ENCODE measurements at places on chromosomes 7 and 10. TPM values are rescaled to one million over a fixed set of nuclear protein-coding genes. Genes with fewer than 3 reads are reported as not detected.

DNA sequence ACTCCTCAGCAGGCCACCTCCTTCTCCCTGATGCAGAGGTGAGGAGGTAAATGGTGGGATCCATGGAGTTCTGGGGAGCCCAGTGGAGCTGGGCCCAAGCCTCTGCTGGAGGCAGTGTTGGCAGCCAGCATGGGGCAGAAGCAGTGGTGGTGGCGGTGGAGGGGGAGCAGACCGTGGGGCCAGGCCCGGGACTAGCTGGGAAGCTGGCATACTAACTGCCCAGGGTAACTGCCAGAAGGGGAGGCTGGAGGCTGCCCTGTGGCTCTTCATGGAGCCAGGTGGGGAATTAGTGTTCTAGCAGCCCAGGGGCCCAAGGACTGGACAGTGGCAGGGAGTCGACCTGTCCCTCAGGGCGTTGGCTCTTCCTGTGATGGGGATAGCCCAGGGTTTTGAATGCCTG is 16.1 kb upstream of the SMARCD3 start:
- DNase-seq, result no peak

GRCh38 chr10:79060641-79061255 is 8.0 kb upstream of the ZMIZ1 start:
- no peak for DNase-seq

GRCh38 chr7:7897949-7898515 is 70.6 kb upstream of the GLCCI1 start:
- DNase-seq, result no peak

GRCh38 chr7:42699380-42700178 is 212.3 kb downstream of the C7orf25 start:
- peak; percentile 39 for DNase-seq

YWHAG gene
- total RNA-seq, result 68.9 TPM

GRCh38 chr10:128867819-128868218 is 599.2 kb upstream of the MGMT start:
- peak; percentile 74 for DNase-seq

DNA sequence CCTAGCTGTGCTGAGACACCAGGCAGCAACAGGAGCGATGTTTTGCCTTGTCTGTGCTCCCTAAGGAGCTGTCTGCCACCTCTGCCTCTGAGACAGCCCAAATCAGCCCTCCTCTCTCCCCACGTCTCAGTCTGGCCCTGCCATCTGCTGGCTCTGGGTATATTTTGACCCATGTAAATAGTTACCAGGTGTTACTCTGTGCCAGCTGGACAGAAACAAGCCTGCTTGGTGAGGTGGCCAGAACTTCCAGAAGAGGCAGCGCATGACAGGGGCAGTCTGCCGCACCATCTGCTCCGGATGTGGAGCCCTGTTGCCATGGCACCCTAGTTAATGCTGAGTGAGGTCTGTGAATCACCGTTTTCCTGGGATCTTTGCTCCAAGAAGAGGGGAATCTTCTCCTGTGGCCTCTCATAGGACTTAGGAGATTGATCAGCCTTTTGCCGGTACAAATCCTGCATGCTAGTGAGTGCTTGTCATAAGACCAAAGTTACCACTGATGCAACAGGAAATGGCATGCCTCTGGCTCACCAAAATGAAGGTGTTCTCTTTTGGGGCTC is 31.8 kb downstream of the GSTO2 start:
- no peak for DNase-seq

- DNase-seq, result no peak
These were observed 91.3 kb downstream of the AVL9 start for GRCh38 chr7:32586291-32587221.

CRPPA gene
- total RNA-seq, result 1.9 TPM

DNA sequence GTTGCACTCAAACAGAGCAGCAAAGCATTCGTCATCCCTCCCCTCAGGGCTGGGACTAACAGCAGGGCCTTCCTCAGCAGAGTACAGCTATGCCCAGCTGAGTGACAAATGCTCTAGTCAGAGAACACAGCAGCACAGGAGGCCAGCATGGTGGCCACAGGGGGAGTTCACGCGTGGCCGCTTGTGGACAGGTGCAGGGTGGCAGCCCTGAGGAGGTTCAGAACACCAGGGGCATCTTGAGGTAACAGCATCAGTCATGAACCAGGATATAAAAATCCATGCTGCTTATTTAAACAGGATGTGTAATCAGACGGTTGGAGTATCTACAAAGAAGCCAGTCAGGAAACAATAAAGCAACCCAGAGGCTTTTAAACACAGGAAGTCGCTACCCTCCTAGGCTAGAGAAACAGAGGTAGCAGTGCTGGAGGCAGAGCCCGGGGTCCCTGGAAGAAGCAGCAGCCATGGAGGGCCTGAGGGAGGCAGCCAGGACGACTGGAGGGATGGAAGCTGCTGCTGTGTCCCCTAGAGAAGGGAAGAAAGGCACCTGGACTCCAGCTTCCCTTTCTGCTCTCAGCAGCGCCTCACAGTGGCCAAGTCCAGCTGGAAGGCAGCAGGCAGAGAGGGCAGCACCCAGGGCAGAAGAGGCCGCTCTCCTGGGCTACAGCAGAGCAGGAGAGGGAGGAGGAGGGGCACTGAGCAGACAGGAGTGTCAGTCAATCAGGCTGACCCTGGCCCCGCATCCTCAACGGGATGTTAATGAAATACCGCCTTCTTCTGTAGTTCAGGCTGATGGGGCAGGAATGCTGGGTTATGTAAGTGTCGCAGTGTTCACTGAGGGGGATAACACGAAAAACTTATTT is 70.8 kb upstream of the UCN3 start:
- DNase-seq, result peak; percentile 85

SPDYE1 gene
- total RNA-seq, result not detected

GRCh38 chr7:91767820-91768219 is 112.7 kb downstream of the MTERF1 start:
- DNase-seq, result no peak

SKAP2 gene
- total RNA-seq, result 47.1 TPM

DNA sequence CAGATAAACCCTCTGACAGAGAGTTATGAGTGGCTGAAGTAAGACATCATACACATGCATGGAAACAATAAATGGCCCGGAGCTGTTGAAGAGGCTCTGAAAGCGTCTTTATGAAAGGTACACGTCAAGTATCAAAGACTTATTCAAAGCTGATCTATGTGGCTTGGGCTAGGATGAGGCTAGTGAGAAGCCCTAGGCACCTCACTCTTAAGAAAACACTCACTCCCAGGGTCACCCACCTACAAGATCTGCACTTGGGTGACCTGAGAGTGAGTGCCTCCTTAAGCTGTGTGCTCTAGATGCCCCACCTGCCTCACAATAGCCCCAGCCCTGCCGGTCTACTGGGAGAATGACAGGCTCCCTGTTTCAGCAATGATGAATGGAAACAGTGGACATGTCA is 1.1 kb upstream of the GIMAP1 start:
- DNase-seq, result no peak

- no peak for DNase-seq
These were observed 19.1 kb downstream of the DPYSL4 start for GRCh38 chr10:132205650-132206376.

FAM131B gene
- 2.0 TPM for total RNA-seq

PALD1 gene
- total RNA-seq, result 10.4 TPM

PPP1R17 gene
- total RNA-seq, result not detected

DNA sequence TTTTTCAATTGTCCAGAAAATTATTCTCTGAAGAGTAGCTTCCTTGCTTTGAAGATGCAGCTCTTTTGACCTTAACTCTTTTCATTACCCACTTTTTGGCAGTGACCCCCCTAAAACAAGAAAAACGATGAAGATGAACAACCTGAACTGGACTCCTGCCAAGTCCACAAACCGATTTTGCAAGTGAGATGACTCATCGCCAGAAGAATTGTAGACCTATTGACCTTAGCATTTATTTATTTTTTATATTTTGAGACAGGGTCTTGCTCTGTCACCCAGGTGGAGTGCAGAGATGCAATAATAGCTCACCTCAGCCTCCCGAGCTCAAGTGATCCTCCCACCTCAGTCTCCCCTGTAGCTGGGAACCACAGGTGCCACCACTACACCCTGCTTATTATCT is 859.2 kb downstream of the GATA3 start:
- no peak for DNase-seq

GRCh38 chr7:97025130-97025499 is 484 bp upstream of the DLX5 start:
- no peak for DNase-seq

PODXL gene
- total RNA-seq, result 33.4 TPM

- DNase-seq, result peak; percentile 75
These were observed 87.3 kb downstream of the ADCY1 start for GRCh38 chr7:45661302-45661995.

ALOX5 gene
- total RNA-seq, result 24.9 TPM

DNA sequence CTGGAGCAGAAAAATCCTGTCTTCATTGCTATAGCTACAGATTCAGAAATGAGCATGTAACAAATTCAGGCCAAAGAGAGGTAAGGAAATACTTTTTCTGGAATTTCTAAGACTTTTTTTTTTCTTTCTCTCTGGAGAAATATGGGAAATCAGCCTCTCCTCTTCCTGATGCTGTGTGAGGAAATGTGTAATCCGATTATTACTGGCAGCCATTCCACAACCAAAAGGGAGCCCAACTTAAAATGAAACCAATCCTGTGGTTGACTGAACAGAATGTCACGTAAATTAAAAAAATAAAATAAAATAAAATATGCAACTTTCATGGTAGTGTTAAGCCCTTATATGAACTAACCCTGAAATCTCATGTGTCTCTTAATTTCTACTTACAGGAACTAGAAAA is 10.7 kb upstream of the POT1 start:
- no peak for DNase-seq

DNA sequence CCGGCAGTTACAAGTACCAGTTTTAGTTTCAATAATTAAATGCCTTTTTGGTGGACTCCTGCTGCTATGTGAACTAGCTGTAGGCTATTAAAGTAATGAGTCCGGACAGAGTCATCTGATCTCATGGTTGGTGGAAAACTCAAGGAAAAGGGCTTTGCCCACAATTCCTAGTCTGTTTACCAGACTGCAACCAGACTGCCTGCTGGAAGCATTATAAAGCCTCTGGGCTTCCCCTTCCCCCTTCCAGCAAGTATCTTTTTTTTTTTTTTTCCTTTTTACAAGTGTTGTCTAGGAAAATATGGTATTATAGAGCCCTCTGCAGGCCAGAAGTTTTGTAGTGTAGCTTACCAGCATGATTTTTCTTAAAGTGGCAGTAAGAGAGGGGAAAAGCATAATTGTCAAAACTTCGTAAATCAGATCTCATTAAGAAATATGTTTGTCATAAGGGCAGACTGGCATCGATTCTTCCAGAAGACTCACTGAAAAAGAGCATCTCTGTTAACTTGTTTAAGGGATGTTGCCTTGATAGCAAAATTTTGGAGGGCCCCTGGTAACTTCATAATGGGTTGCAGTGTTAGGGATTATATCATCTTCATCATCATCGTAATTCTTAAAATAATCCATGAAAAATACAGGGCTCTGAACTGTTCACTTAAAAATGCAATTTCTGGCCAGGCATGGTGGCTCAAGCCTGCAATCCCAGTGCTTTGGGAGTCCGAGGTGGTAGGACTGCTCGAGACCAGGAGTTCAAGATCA is 181.3 kb downstream of the TAX1BP1 start:
- DNase-seq, result no peak

DNA sequence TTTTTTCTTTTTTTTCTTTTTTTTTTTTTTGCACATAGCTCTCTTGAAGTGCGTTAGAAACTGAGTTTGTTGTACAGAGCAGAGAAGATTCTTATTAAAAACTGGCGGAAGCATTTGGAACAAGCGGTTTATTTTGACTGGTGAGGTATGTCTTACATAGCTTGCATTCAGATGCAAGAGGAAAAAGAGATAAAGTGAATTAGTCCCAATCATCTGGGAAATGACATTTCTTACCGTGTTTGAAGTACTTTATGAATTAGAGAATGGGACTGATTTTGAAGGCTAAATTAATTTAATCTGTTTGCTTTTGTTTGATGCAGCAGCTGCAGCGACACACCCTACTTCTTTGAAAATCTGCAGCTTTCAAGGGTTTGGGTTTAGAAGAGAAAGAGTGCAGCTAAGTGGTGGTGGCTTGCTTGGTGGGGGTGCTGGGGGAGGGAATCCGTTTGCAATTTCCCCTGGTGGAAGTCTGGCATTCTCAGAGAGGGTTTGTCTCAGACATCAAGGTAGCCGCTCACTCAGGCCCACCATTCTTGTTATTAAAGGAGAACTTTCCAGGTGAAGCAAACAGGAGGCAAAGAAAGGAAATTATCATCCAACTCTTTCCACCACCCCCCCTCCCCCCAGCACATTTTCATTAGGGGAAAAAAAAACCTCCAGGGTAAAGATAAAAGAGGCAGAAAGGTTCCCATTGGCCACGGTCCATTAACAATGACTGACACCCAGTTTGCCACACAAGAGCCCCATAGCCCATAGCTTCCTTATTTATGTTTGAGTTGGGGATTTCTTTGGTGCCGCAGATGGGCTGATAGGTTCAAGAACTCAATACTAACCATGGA is 231.7 kb downstream of the SKIDA1 start:
- no peak for DNase-seq

DNA sequence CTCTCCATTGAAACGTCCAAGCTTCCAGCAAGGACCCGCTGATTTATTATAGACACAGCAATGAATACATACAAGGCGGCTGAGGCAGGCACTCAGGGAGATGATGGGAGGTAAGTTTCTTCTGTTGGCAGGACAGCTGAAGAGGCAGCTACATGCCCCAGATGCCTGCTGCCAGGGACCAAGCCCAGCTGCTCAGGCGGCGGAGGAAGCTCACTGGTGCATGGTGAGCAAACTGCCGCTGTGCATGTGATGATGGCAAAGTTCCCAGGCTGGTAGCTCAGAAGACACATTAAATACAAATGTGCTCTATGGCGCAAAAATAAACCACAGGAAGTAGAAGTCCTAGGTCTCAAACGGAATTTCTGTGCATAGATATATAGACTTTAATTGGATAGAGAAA is 2.3 kb downstream of the DNTT start:
- no peak for DNase-seq

ASB10 gene
- total RNA-seq, result not detected

STAG3 gene
- total RNA-seq, result not detected

- no peak for DNase-seq
These were observed 14.8 kb downstream of the CHAT start for GRCh38 chr10:49628599-49628998.

CC2D2B gene
- total RNA-seq, result 1.6 TPM

HOXA4 gene
- 20.7 TPM for total RNA-seq

GRCh38 chr10:28111712-28112111 is 112.8 kb upstream of the ODAD2 start:
- DNase-seq, result no peak

DNA sequence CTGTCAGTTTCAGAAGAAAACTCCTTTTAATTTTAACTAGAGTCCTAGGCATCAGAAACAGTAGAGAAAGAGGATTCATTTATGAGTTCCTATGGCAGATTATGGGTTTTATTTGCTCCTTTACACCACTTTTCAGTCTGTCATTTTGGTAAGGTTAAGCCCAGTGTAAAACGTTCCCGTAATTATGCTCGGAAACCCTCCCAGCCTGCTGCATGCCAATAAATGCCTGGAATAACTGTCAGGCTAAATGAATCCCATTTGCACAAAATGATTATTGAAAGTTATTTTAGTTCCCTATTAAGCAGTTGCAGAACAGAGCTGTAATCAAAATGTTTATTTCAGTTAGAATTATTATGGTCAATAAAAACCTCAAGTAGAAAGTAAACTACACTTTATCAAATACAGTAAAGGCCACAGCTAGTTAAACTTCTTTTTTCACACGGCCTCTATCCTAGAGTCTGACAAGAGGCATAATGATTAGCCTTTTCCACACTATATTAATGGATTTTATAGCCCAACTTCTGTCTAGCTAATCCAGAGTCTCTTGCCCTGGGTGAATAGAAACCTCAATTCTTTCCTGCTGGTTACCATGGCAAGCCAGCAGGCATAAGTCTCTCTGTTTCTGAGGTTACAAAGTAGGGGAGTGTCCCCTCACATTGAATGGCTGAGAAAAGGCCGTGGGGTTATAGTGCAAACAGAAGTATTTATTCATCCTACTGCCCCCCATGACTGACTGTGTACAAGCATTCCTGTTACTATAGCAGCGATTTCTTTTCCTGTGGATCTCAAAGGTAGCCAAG is 80.8 kb upstream of the NPVF start:
- no peak for DNase-seq

All from esophagus muscularis mucosa (tissue), 4 donors.